ENCODE measurements at places on chromosomes 13 and 19.

DNA sequence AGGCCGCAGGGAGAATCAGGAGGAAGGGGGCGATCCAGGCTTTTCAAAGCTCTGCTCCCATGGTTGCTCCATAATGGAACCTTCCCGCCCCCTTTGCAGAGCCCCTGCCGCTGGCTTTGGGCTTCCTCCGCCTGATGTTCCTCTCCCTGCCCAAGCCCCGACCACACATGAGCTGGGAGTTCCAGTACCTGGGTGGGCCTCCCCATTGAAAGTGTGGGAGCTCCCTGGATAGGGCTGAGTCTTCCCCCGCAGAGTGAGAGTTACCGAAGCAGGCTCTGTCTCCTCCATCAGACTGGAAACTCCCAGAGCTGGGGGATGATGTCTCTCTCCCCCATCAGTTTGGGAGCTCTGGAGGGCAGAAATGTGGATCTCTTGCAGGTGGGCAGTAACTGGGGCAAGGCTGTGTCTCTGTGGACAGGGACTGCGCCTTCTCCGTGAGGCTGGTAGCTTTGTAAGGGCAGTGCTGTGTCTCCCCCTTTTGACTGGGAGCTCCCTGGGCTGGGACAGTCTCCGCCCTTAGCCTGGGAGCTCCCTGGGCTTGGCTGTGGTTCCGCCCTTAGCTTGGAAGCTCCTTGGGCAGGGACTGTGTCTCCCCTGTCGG is 722 bp downstream of the DCAF15 start:
- DNase-seq, result no peak

- DNase-seq, result no peak
These were observed 12.0 kb upstream of the ZNF548 start for GRCh38 chr19:57377498-57378146.

DNA sequence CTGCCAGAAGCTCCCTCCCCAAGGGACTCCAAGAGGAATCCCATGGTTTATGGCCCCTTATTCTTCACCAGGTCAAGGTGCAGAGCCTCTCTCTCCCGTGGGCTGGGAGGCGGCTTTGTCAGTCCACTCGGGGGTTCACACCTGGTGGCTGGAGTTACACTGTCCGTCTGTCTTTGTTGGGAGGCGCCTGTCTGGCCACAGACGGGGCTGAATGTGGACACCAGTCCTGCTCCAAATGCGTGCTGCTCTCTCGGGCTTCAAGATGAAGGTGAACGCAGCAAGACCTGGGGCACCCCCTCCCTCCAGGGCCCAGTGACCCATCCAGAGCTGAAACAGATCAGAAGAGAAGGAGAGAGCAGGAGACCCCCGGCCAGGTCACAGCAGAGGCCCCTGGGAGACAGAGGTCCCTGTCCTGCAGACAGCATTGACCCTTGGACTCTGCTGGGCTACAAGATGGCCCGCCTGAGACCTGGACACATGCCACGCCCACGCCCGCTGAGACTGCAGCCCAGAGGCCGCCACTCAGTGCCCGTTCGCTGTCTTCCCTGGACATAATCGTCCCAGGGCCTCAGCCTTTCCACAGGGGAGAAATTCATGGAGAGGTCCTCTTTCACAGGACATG is 29.9 kb upstream of the TUBGCP3 start:
- DNase-seq, result no peak

DNA sequence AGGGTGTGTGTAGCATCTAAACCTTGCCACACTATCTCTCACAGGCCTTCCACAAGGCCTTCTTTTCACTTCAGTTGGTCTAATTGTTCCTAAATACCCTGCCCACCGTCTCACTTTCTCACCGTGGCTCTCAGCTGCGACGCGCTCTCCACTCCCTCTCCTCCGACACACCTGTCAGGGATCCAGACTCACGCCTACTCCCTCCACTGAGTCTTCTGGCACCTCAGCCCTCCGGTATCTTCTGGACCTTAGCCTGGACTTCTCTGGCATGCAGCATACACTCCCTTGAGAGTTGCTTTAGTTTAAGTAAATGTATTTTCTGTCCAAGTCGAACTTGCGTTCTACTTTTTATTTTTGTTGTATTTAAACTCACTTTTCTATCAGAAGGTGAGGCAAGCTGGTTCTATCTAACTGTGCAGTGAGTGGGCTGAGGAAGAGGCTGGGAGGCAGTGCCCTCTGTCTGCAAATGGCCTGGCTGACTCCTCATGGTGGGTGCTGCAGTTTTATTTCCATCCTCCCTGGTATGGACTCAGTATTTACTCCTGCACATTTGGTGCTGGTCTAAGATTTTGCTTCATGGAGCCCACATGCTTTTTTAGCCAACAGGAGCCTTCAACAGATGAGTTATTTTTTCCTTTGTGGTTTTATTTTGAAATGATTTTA is 28.5 kb upstream of the ARGLU1 start:
- DNase-seq, result no peak

GRCh38 chr19:45045671-45046353 is 7.0 kb downstream of the CLASRP start:
- DNase-seq, result no peak

DNA sequence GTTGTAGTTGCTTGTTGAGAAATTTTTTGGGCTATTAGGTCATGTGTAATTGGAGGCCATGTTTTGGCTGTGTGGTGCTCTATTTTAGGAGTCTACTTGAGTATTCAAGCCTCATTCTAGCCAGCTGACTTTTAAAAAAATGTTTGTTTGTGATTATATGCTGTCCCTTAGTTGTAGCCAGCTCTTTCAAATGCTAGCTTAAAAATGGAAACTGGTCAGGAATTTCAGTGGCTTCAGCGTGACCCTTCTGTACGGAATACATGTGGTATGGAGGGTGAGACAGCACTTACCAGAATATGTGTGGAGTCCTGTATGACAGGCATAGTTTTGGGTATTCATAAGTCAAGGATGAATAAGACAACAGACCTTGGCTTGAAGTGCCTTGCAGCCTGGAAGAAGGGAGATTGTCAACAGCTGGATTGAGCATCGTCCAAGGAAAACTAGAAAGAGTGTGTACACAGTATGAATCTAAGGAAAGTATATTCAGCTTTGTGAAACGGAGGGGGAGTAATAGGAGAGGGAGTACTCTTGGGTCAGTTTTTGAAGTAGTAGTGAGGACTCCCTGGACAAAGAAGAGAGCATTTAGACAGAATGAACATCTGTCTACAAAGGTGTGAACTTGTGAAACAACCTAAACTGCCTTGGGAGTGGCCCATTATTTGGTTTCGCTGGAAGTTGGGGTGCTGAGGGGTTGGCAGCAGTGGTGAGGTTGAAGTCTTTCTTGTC is 20.0 kb upstream of the WTIP start:
- no peak for DNase-seq

GRCh38 chr19:33628921-33629825 is 7.4 kb downstream of the CHST8 start:
- no peak for DNase-seq

DNA sequence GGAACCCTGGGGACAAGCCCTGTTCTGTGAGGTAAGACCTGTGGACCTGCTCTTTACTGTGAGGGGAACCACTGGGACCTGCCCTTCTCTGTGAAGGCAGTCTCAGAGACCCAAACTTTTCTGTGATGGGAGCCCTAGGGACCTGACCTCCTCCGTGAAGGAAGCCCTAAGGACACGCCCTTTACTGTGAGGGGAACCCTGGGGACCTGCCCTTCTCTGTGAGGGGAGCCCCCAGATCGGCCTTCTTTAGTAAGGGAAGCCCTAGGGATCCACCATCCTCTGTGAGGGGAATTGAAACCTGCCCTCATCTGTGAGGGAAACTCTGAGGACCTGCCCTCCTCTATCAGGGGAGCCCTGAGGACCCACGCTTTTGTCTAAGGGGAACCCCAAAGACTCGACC is 343.5 kb downstream of the UQCRFS1 start:
- no peak for DNase-seq

DNA sequence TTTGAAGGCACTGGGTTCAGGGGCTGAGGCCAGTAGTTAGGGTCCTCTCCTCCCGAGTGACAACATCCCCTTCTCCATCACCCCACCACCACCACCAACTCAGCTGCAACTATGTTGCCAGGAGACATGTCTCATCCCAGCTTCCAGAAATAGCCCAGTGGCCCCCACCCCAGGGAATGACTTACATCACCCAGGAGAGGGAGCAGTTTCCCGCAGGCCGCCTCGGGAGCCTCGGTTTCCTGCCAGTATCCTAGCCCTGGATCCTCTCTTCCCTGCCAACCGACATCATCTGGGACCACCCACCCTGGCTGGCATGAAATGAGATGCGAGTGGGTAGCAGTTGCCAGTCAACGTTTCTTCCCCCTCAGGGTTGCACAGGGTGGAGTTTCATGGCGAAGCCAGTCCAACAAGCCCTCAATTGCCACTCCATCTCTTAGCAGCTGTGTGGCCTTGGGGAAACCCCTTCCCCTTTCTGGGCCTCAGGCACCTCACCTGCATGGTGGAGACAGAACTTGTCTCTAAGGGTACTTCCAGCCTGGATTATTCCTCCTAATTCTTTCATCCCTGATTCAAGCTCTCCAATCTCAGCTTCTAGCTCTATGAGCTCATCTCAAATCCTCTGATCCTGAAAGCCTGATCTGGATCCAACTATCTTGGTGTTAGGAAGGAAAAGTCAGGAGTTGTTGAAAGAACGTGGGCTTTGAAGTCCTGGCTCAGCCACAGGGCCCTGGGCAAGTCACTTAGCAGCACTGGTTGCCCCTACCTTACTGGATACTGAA is 3.9 kb upstream of the GSK3A start:
- DNase-seq, result no peak

- DNase-seq, result no peak
These were observed 1476.7 kb downstream of the UQCRFS1 start for GRCh38 chr19:27736225-27736624.

DNA sequence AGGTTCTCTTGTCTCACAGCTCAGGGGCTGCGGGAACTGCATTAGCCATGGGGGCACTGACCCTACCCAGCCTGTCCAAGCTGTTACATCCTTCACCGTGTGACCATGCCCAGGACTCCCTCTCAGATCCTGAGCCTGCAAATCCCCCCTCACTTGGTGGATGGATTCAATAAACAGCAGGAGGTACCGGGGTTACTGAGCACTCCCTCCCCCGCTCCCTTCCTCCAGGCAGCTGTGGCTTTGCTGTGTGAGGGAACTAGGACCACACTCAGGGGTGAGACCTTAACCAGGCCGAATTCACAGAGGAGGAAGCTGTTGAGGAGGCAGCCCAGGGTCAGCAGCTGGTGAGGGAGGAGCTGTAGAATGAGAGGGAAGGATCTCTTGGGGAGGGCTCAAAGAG is 27.0 kb upstream of the CEACAM1 start:
- no peak for DNase-seq

DNA sequence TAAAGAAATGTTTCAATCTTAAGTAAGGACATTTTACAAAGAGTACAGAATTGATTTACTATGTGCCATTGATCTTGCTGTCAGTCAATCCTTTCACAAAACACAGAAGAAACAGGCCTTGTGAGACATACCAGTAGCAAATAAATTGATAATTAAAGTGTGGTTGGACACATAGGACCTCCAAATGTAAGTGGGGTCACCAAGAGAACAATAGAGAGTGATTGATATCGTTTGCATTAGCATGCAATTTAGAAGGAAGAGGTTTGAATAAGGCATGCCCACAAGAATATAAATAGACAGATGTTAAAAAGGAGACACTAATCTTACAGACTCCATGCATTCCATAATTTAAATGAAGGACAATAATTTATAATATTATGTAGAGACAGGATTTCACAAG is 1628.3 kb downstream of the PCDH9 start:
- DNase-seq, result no peak

GRCh38 chr19:4352701-4353121 is 9.3 kb downstream of the MPND start:
- DNase-seq, result peak; percentile 55

- DNase-seq, result peak; percentile 60
These were observed 150.1 kb downstream of the SHISA2 start for GRCh38 chr13:25901460-25902376.

DNA sequence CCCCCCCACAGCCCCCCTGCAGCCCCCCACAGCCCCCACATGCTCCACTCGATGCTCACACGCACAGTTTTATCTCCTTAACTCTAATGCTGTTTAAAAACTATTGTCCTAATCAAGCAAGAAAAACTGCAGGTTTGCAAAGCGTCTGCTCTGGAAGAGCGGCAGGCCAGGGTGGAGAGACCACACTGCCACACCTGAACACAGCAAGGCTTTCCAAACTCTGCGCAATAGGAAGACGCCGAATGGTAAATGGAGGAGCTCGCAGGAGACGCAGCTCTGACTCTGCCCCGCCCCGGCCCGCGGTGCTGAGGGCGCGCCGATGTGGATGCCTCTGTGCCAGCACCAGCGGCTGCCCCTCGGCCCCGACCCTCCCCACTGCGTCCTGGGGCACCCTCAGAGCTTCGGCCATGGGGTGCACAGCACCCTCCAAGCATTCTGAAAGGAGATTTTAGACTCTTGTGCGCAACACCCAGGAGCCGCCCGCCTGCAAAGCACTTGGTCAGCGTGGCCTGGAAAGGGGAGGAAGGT is 32.4 kb downstream of the RASA3 start:
- DNase-seq, result no peak

- peak; percentile 54 for DNase-seq
These were observed 9.4 kb downstream of the SIRT6 start for GRCh38 chr19:4172861-4173473.

DNA sequence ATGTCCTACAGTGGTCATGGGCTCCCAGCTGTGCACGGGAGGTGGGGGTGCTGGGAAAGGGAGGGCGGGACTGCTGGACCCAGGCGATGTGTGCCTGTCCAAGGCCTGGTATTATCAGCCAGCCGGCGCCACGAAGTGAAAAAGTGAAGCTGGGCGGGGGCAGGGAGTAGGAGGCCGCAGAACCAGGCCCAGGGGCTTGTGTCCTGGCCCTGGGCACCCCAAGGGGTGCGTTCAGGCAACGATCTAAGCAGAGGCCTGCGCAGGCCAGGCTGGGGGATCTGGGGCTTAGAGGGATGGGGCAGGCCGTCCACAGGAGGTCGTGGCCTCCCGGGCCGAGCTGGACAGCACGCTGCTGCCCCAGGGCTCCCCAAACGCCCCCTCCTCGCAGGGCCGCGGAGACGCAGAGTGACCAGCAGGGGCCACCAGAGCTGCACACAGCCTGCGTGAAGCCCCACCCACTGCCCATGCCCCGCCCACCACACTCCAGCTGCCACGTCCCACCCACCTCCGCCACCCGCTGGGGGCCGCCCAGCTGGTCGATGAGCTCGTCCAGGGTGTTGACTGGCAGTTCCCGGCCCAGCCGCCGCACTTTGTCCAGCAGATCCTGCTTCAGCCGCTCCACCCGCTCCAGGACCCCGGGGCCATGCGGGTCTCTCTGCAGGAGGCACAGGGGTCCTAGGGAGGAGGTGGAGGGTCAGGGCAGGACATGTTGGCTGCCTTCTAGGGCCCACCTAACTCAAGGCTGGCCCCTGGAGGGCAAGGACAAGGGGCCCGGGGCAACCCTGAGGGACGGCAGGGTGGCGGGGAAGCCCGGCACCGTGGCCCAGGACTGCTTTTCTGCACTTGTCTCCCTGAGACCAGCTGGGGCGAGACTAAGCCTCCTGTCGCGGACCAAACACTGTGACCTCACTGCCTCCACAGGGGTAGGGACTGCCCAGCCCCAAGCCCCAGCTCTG is 9.5 kb downstream of the GPX4 start:
- peak; percentile 80 for DNase-seq

All from stimulated activated naive CD8-positive, alpha-beta T cell treated with anti-CD3 and anti-CD28 coated beads, Interleukin-15, amount 100 ng/mL, for 72 hours (primary cell).